ENCODE measurements at places on chromosomes 4 and X.

DNA sequence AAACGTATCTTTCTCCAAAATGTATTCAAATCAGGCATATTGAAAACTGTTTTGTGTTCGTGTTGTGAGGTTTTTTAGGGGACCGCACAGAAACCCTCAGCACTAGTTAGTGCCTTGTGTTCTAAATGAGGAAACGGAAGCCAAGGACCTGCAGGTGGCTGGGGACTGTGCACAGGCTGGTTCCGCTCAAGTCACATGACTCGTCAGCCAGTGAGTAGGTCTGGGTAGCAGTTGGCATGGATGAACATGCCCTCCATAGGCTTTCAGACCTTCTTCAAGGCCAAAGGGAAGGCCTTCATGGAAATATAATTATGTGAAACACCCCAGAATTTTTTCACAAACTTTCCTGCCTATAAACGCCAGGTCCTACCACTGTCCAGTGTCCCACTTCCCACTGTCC, 1.3 kb upstream of the F11 start:
- DNase-seq, result no peak

- DNase-seq, result no peak
Measured at GRCh38 chr4:127479031-127479622, 153.6 kb upstream of the INTU start.

DNA sequence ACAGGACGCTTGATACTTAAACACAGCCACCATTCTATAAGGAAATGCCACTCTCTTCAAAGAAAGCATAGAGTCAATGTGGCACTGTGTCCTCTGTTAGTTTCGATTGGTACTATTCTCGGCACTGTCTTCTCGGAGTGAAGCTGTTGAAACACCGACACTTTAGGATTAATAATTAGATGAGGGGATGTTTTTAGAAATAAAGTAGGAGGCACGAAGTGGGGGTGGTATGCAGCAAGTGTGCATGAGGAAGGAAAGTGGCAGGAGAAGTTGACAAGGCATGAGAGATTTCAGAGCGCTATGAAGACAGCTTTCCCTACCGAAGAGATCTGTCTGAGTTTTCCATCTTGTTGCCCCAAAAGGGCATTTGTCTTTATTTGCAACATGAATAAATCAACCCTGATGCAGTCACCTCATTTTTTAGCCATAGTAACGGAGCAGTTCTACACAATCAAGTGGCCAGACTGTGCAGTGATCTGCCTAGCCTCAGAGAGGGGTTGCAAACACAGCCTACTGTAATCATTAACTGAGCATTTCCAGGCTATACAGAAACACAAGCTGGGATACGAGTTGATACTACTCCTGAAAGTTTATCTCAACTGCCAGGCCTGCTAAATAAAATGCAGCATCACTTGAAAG, 8.3 kb downstream of the GPRIN3 start:
- DNase-seq, result no peak

DNA sequence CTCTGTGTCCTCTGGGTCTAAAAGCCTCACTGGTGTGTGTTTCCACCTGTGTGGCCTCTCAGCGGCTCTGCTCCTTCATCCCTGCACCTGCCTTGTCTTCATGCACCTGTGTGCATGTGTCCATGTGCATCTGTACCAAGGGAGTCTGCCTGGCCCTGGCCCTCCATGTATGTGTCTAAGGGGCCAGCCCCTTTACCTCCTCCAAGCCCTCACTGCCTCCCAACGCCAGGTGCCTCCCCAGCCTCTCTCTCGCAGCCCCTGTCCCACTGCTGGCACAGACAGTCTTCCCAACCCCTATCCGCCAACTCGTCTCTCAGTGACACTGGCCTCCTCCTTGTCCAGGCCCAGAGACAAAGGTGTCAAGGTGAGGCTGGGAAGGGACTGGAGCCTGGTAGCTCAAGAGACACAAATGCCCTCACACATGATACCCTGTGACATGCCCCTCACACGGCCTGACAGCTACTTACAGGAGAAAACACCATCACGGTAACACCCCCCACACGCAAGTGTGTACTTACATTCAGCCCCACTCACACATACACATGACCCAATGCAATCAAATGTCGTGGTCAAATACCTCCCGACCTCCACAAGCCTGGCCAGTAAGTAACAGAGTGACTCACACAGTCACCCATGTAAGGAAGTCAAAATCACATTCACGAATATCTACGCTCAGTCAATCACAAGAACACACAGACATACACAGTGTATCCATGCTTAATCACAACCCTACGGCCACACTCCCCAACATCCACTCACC, 11.4 kb downstream of the L1CAM start:
- no peak for DNase-seq

DNA sequence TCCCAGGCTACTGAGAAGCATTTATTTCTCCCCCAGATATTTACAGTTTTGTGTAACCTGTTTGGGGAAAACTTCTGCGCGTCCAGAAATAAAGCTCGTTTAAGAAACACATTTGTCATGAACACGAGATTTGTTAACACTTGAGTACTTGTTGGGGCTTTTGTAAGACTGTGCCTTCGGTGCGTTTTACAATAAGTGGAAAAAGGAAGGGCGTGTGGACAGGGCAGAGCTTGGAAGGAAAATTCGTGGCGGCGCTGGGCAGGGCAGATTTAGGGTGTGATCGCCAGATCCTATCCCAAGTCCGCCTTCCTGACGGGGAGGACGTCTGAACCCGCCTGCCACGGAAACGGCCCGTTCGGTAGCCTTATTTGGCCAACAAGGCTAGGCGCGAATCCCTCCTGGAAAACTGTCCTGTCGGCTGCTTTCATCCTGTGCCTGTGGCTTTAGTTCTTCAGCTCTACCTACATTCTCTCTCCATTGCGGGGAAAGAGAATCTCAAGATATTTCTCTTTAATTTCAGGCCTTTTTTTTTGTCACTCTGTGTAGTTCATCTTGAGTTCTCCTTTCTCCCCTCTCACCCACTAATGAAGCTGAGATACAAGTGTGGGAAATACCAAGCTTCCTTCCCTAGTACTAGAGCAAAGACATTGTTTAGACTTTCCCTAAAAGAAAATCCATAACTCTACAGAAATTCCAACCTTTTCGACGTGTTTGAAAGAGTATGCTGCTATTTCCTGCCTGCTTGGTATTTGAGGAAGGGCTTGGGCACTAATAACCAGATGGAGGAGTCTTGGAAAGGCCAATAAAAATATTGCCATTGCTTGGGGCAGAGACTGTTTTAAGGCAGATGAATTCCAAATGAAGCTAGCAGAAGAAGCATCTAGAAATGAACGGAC, 982 bp downstream of the PDLIM5 start:
- DNase-seq, result peak; percentile 10

DNA sequence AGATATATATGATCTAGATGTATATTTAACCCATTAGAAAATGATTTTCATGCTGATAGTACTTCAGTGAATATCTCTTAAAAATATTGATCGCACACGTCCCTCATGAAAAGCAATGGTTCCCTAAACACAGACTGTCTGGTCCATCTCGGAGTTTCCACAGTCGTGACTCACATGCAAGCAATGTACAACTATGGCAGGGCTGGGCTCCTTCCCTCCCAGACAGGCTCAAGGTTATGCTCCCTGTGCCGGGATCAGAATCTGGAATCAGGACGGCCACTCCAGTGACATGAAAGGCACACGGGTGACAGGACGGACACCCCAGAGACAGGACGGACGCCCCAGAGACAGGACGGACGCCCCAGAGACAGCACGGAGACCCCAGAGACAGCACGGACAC, 40.2 kb upstream of the PPP2R3B start:
- DNase-seq, result no peak

DNA sequence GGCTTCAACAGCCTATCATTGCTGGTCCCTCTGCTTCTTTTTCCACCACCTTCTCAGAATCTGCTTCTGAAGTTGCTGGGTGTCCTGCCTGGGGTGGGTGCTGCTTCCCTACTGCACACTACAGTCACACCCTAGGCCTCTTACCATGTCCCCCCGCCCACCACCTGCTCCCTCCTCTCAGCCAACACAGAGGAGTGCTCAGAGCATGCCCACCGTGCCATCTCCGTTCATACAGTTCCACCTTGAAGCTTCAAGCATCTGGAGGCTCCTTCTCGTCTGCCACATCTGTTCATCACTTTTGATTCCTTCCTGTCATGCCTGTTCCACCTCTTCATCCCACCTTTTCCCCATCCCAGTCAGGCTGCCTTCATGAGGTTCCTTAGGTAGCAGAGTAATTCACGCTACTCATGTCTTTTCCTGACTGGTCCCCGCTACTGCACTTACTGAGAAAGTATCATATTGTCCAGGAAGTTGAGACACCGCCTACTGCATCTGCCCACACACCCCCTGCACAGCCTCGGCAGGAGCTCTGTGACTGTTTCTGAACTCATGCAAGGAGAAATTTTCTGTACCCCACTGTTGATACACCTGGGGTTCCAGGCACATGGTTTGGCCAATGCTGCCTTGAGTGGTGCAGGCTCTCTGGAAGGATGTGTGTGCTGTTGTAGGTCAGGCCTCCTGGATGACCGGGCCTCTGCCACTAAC, 39.5 kb downstream of the HADH start:
- no peak for DNase-seq

- no peak for DNase-seq
Measured at GRCh38 chrX:22057667-22058066, 25.5 kb downstream of the PHEX start.

GRCh38 chr4:96052827-96053226, 212.9 kb downstream of the PDHA2 start:
- DNase-seq, result no peak

DNA sequence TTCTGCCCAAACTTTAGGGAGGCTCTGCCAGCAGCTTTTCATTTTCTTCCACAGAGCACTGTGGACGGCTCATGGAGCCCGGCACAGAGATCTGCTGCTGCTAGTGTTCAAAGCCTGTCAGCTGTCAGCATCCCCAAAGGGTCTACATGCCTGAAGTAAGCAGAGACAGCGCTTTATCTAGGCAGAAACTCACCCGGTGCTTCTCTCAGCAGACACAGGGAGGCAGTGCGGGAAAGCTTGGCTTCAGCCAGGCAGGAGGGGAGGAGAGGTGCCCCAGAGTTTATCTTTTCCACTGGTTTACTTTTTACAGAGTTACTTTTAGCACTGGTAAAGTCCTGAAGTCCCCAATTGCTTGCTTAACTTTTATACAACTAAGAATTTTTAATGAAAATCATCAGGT, 339.3 kb downstream of the NKX6-1 start:
- DNase-seq, result no peak

- DNase-seq, result no peak
Measured at GRCh38 chr4:118340109-118340508, 12.7 kb downstream of the PRSS12 start.

GRCh38 chr4:119490335-119490734, 138.3 kb downstream of the PDE5A start:
- peak; percentile 6 for DNase-seq

DNA sequence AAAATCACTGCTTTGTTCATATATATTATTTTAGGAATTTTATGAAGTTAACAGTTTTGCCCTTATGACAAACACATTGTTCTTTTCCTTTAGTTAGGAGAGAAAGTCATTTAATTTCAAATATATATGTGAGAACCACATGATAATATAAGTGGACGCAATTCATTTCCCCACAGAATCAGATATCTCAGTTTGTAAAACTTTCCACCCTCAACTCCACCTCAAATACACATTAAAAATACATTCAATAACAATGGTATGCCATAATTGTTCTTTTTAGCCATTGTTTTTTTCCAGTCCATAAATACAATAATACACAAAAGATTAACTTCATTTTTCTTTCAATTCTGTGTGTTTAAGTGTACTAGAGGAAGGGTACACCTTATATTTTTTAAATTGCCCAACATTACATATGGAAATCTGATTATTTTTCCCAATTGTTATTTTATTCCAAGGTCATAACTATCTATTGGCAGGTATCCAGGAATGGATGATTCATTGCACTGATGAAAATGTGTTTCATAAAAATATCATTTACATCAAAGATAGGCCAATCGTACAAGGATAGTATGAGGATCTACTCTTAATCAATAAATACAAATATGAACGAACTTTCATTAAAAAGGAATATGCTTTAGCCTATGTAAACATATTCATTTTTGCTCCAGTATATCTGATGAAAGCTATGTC, 125.0 kb downstream of the PPP3CA start:
- DNase-seq, result no peak

- no peak for DNase-seq
Measured at GRCh38 chrX:133249266-133250058, 31.3 kb upstream of the TFDP3 start.

All from NCI-H748 treated with DMSO at 0.1 percent for 48 hours (cell line).